ENCODE measurements at places on chromosomes 7 and 10.

GRCh38 chr7:25815711-25816110, 336.3 kb upstream of the NFE2L3 start:
- DNase-seq = no peak

DNA sequence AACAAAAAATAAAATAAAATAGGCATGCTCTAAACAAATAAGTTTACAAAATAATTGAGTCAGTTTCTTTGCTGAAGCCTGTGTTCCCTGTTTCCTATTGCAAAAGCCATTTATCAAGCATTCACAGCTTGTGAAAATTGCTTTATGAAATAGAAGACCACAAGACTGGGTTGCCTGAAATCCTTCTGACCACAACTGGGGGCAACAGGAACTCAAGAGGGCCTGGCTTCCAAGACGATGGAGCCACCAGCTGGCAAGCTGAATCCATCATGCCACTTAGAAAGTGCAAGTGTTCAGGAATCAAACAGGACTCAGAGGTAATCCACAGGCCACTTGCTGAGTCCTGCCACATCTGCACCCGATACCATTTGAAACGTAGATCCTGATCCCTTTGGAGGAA, 752 bp upstream of the ABCA13 start:
- DNase-seq = no peak

DNA sequence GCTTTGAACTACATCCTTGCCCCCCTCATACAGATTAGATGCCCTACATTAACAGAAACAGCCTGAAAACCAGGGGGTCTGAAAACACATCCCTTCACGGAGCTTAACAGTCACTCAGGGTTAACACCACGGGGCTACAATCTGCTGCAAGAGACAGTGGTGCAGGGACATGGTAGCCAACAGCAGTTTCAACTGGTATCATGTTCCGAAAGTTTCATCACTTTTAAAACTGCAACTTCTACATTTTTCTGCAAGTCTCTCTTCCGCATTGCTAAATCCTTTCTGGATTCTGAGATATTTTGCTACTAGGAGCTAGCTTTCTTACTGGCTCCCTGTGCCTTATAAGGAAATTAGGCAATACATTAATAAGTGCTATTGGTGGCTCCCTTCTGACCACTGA, 92.6 kb downstream of the JAZF1 start:
- no peak for DNase-seq

- no peak for DNase-seq
Observed at GRCh38 chr10:123422261-123422660, 243.9 kb upstream of the GPR26 start.

DNA sequence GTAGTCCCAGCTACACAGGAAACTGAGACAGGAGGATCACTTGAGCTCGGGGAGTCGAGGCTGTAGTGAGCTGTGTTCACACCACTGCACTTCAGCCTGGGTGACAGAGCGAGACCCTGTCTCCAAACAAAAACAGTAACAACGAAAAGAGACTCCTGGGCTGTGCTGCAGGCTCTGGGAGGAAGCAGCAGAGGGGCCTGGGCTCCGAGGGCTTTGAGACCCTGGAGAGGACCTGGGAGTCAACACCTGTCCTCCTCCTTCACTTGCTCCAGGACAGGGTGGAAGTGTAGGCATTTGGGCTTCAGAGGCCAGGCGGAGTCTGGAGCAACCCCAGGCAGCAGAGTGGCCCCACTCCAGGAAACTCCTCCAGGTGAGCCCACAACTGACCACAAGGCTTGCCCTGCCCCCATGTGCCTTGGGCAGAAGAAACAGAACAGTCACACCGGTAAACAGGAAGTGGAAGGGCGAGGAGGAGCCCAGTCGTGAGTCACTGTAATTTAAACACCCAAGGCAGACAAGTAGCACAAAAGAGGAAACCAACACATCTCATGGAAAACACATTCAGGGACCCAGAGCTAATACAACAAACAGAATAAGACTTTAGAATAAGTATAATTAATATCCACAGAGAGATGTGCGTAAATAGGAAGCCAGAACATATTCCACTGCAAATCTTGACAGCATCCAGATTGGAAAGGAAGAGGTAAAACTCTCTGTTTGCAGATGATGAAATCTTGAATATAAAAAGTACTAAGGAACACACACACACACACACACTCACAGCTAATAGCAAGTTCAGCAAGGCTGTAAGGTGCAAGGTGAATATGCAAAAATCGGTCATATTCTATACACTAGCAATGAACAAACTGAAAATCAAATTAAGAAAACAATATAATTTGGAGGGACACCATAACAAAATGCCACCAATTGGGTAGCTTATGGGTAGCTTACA, 20.5 kb upstream of the RASGEF1A start:
- DNase-seq = no peak

DNA sequence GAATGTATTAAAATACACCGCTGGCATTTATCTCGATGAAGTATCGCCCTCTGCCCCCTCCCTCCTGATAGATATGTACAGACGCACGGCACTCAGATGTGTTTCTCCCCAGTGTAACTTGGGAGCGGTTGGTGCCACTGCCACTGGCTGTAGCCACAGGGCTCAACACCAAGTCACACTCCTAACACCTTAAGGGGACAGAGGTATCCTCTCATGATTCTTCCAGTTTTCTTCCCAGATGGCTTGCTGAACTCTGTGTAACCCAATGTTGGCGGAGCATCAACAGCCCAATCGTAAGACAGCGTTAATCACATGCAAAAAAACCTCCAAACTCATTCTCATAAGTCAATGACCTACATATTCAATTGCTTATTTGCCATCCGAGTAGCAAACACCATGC, 35.5 kb downstream of the CTBP2 start:
- no peak for DNase-seq

GRCh38 chr7:133568544-133568943, 315.7 kb downstream of the EXOC4 start:
- DNase-seq = no peak

DNA sequence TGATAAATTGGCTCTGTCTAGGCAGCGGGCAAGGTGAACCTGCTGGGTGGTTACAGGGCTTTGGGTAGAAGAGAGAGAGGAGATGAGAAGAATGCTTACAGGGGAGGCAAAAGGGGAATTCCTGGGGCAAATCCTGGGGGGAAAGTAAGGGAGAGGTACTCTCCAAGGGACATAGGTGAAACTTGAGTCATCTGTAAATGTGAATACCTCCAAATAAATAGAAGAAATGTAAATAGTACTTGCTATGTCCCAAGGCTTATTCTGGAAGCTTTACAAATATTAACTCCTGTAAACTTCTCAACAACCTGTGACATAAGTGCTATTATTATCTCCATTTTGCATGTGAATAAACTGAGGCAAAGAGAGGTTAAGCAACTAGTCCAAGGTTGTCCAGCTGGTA, 57.7 kb upstream of the CDK13 start:
- no peak for DNase-seq

GRCh38 chr10:15494850-15495506, 123.9 kb upstream of the FAM171A1 start:
- no peak for DNase-seq

DNA sequence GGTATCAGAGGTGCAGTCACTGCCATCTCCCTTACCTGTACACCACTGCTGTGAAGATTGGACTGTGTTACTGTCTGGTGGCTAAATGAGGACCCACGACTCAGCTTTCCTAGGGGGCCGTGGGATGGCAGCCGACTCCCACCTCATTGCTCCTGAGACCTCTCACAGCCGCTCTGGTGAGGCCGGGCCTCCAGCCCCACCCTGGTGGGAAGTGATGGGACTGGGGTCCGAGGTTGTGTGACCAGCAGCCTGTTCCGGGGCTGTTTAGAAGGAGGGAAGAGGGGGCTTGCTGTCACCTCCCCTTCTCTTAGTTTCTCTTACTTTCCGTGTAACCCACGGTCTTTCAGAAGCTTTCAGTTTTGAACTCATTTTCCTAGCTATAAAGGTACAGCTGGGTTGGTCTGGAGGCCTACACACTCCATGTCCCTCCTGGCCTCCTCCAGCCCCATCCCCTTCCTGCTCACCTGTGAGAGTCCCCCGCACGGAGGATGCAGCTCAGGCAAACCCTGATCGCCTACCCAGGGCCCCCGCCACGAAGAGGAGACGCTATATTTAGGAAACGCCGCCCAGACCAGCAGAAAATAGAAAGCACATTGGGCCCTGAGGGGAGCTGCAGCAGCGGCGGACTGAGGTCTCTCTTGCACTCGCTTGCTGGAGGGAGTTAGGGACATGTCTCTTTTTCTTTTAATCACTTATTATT, 4.6 kb downstream of the EMX2 start:
- no peak for DNase-seq

DNA sequence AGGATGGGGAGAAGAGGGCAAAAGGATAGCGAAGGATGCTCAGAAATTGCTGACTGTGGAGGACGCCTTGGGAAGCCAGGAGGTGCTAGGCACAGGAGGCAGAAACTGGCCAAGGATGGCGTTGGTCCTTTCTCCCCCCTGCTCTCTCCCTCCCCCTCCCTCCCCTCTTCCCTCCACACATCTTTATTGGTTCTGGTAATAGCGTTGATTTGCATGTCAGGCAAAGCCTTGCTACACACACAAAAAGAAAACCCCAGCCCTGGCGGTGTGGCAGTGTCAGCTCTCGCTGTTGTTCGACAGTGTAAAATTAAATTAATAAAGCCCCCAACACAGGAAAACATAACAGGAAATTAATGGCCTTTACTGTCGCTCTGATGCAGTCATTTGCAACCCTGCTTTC, 47.2 kb downstream of the PAX2 start:
- no peak for DNase-seq

DNA sequence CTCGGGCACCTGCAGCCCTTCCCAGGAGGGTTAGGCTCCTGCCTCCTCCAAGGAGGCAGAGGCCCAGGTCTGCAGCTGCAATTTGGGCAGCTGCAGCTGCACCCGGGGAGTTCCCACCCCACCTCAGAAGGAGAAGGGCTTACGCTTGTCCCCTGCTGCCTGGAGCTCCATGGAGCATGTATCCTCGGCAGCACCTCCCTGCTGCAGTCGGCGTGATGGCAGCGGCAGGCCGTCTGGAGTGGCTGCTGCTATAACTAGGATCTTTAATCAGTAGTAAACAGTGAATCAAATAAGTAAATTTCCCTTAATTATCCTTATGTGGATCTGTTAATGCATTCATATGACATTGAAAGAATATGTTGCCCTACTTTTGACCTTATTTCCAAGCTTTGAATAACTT, 167.0 kb downstream of the PON1 start:
- no peak for DNase-seq

- DNase-seq = no peak
Observed at GRCh38 chr7:90777041-90777440, 180.9 kb downstream of the CDK14 start.

DNA sequence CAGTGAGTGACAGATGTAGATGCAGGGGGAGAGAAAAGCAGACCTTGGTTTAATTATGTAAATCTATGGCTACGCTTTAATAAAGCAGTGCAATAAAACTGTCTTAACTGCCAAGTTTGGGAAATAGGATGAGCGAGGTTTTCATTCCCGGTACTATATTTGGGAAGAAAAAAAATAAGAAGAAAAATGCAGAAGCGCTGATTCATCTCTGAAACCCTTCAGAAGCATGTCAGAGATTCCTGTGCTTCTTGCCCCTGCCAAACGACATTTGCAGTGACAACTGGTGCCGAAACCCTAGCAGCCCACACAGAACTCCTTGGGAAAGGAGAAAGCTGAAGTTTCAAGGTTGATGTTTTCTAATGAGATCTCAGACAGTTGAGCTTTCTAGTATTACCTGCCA, 380.7 kb downstream of the REEP3 start:
- DNase-seq = no peak

DNA sequence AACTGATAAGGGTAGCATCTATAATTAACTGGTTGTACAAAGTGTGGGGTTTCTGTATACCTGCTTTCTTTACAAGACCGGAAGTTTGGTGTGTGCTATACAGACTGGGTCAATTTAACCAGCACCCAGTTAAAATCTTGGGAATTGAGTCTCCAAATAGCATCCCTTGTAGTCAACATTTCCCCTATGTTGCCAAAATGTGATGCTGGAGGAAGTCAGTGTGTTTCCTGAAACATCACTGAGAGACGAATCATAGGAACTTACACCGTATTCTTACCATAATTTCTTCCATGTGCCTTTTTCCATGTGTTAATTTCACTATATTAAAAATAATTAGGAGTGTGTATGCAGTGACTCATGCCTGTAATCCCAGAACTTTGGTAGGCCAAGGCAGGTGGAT, 1.7 kb downstream of the AKR1C4 start:
- no peak for DNase-seq

DNA sequence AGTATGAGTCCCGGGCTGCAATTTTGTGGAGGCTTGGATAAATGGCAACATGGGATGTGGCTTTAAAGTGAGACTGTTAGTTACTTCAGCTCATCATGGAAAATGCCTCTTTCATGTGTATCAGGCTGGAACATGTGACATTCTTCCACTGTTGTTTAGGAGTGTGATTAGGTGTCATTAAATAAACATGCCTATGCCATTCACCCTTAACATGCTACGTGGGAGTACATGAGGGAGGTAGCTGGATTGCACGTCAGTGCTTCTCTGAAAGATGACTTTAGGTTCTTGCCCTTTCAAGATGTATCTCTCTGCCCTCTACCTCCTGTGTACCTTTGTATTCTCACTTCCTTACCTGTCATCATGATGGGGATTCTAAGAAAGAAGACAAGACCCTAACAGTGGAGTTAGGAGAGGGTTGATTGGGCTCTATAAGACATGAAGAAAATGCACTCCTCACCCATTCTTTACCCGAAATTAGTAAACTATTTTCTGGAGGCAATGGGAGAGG, 8.9 kb downstream of the AKR1E2 start:
- DNase-seq = no peak

DNA sequence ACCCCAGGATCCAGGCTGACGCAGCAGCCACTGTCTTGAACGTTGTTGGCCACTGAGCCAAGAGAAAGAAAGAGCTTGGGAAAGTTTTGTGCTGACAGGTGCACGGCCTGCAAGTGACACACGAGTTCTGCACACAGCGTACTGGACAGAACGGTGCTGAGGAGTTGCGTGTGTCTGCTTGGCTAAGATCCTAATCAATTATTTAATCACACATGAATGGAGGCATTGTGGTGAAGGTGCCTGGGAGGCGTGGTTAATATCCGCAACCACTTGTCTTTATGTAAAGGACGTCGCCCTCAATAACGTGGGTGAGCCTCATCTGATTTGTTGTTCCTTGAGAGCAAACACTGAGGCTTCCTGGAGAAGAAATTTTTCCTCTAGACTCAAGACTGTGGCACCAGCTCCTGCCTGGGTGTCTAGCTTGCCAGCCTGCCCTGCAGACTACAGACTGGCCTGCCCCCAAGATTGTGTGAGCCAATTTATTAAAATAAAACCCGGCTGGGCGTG, 16.6 kb upstream of the GNA12 start:
- DNase-seq = no peak

DNA sequence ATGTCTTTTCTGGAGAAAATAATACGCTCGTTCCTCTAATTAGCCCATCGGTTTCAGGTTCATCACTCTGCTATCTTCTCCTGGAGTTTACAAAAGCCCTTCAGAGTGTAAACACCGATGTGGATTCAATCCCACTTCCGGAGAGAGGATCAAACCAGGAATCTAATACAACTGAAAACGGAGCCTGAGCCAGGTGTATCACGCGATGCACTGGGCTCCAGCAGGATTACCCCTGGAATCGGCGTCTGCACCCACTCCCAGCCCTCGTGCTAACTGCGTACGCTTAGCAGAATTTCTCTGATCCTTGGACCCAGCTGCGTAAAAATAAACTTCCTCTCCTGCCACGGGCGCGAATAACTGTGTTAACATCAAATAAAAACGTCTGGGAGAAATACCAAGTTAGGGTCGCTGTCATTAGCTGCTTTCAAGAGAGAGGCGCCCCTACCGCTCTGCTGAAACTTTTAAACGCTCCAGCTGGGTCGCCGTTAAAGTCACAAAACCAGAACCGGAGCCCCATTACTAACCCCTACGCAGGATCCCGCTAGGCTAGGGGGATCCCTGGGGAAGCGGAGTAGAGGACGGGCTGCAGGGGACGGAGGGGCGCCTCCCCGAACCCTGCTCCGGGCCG, 502 bp downstream of the ZNF3 start:
- DNase-seq = no peak

All from activated gamma-delta T cell (primary cell).